ENCODE measurements at places on chromosomes 1 and 21.

DNA sequence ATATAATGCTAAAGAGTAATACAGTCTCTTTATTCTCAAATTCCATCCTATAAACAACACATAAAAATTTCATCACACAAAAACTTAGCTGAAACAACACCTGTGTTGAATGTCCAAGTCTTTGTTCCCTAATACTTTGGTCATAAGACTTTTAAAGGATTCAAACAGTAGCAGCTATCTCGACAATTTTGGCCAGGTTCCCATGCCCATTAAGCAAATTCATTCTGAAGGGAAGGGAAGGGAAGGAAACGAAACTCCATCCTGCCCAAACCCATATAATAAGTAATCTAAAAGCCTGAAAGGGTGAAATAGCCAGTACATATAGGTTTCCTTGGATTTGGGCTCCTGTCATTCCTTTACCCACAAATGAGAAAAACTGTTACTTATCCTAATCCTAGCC, 7.5 kb downstream of the IVNS1ABP start:
- no peak for DNase-seq

- DNase-seq, result peak; percentile 58
These were observed 37.4 kb downstream of the LAMC2 start for GRCh38 chr1:183223467-183223866.

DNA sequence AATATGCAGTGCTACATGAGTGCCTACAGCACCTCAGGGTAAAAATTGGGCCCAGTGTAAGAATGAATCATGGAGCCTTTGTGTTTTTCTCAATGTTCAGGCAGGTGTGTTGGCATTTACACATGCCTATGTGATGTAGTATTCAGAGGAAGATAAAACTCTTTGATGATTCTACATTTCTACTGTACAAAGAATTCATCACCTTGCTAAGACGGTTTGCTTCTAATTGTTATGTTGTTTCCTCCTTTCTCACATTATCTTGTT, 867.3 kb downstream of the TTLL7 start:
- no peak for DNase-seq

- no peak for DNase-seq
These were observed 2.1 kb upstream of the CIART start for GRCh38 chr1:150280138-150280707.

- DNase-seq, result no peak
These were observed 4.4 kb downstream of the ECHDC2 start for GRCh38 chr1:52917156-52917555.

DNA sequence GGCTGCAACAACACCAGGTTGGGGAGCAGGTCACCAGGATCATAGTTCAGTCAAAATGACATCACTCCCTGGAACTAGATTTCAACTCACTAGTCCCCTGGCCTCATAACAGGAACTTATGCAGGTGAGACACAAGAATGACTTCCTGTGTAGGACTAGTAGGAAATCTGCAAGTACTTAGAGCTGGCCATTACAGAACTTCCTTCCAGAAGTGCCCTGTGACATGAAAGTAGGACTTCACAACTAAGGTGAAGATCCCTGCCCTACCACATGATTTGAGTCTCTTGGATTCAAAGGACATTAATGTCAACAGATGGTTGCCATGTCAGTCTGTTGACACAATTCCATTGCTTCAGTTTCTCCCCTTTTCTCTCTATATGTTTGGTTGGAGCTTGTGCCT, 223.1 kb downstream of the RPS6KC1 start:
- DNase-seq, result no peak

DNA sequence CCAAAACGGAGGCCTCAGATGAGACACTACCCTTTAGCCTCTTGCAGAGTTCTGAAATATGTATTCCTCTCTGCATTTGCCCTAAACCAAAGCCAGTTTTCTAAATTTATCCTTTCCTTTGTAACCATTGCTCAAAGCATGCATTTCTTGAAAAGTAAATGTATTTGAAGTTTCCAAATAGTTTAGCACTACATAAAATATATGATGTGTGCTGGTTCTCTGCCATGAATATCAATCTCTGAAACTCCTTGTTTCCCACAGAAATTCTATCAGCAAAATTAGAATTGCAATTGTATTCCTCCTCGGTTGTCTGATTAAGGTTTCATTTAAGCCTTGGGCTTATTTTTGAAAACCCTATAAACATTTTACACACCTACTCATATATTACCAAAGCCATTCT, 137.1 kb upstream of the SYT6 start:
- DNase-seq, result no peak

- DNase-seq, result no peak
These were observed 41.7 kb downstream of the C8B start for GRCh38 chr1:56924116-56924515.

DNA sequence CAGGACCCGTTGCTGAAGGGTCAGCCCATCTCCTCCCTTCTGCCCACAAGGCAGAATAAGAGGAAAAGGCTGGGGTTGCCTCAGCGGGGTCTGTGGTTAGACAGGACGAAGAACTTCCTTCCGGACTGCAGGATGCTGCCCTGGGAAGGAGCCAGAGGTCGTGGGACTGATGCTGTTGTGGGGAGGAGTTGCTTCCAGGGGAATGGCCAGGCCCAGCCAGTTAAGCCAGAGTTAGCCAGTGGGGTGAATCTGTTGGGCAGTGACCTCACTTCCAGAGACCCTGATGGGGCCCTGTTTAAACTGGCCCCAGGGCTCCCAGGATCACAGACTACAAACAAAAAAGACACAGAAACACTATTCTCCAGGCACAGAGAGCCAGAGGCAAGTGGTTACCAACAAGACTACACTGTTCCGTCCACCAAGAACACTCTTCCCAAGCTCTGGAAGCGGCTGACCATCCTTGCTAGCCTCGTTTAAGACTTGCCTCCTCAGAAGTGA, 13.0 kb downstream of the FAM229A start:
- peak; percentile 62 for DNase-seq

- DNase-seq, result peak; percentile 75
These were observed 12.2 kb upstream of the CDK18 start for GRCh38 chr1:205492201-205492667.

- no peak for DNase-seq
These were observed 598.2 kb downstream of the MATN1 start for GRCh38 chr1:30125021-30125820.

DNA sequence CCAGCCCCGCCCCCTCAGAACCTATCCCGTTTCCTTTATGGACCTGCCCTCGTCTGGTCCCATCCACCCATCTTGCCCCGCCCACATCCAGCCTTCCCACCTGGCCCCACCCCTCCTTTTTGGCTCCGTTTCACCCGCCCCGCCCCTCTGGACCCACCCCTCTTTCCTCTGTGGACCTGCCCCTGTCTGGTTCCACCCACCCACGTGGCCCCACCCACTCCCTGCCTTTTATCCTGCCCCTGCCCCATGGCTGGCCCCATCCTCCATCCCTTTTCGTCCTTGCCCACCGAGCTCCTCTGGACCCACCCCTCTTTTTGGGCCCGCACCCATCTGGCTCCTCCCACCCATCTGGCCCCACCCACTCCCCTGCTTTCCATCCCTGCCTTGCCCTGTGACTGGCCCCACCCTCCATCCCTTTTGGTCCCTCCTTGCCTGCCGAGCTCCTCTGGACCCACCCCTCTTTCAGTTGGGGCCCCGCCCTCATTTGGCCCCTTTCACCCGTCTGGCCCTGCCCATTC, 177.3 kb downstream of the CAMTA1 start:
- DNase-seq, result peak; percentile 95

DNA sequence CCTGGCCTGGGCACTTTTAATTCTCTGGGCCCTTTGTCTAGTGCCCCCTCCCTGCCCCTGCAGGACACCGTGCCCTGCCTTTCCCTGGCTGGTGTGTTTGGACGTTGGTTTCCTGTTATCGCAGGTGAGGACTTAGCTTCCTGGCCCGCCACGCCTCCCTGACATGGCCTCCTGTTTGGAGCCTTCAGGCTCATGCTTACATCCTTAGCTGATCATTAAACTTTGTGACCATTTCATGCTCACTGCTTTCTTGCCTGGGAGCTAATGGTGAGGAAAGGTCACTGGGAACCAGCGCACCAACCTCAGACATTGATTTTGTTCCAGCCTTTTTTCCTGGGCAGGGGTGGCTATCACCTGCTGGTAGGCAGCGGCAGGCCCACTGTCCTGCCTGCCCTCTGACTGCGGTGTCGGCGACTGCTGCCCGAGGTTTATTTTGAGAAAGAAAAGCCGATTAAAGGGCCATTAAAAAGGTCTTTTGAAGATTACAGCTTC, 3.7 kb downstream of the PFKL start:
- DNase-seq, result no peak

GRCh38 chr21:35244514-35244913, 195.4 kb upstream of the RUNX1 start:
- no peak for DNase-seq

- no peak for DNase-seq
These were observed 807.1 kb downstream of the USP25 start for GRCh38 chr21:16536643-16537434.

DNA sequence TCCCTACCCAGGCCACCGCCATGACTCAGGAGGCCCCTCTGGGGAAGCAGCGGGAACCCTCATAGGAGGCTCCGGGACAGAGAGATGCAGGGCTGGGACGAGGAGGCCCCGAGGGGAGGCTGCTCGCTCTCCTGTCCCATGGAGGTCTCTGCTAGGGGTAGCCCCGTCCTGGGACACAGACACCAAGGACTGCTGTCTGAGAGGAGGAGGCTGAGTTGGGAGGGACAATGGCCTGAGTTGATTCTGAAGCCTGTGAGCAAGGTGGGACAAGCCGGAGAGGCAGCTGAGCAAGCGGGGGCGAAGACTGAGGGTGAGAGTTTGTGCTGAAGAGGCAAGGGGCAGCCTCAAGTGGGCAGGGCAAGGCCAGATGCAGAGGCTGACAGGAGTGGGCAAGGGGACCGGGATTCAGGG, 17.4 kb downstream of the SLC27A3 start:
- DNase-seq, result no peak

GRCh38 chr1:208433086-208433485, 188.9 kb upstream of the PLXNA2 start:
- no peak for DNase-seq

DNA sequence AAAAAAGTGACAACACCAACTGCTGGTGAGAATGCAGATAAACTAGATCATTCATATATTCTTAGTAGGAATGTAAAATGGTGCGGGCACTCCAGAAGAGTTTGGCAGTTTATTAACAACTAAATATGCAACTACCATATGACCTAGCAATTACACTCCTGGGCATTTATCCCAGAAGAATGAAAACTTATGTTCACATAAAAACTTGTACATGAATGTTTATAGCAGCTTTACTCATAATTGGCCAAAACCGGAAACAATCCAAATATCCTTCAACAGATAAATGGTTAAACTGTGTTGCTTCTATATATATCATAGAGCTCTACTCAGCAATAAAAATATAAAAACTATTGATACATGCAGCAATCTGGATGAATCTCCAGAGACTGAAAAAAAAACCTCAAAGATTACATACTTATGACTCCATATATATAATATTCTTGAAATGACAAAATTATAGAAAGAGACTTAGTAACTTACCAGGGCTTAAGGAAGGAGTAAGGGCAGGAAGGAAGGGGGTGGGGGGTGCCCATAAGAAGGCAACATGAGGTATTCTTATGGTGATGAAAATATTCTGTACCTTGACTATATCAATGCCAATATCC, 99.9 kb downstream of the KCNH1 start:
- DNase-seq, result no peak

DNA sequence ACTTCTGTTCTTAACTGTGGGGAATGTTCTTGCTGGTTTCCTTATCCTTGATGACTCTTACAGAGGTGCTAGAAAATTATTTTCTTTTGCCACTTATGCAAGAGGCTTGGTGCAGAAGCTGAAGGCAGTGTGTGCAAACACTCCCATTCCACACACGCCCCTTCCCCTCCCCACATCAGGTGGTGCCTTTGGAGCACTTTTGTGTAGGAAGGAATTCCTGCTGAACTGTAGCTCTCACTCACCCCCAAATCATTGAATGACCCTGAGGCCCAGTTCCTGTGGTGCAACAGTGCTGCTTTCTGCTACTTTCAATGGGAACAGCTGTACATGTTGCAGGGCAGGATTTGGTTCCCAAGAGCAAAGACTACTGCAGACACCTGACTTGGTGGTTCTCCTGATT, 101.8 kb downstream of the CD247 start:
- no peak for DNase-seq

DNA sequence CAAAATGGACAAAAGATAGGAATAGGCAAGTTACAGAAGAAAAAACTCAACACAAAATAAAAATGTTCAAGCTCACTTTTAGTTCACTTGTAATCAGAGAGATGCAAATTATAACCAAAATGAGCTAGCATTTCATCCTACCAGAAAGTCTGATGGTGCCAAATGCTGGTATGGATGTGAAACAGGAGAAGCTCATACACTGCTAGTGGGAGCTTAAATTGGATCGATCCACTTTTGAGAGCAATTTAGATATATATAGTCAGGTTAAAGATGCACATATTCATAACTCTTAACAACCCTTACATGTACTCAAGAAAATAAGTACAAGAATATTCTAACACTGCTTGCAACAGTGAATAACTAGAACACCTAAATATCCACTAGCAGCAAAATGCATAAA, 18.5 kb upstream of the CAMSAP2 start:
- DNase-seq, result no peak

- DNase-seq, result no peak
These were observed 1593.6 kb downstream of the AMY1C start for GRCh38 chr1:105343317-105343716.

- DNase-seq, result peak; percentile 76
These were observed 2.7 kb upstream of the PTPN22 start for GRCh38 chr1:113874012-113874879.

- no peak for DNase-seq
These were observed 17.8 kb upstream of the SLAMF1 start for GRCh38 chr1:160664573-160665051.

DNA sequence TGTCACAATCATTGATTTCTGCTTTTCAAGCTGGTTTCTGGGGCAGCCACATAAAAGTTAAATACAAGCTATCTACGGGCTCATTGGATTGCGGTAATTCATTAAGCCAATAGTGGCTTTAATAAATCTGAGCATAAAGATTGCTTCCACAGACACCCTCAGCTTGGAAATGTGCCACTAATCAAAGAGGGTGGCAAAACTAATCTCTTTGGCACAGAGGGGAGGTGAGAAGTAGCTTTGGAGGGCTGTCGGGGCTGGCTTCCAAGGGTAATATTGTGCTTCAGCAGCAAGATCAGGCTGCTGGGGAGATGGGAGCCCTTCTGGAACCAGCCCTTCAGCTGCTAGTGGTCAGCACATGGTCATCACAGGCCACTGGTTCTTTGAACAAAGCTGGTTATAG, 21.2 kb upstream of the KAZN start:
- no peak for DNase-seq

DNA sequence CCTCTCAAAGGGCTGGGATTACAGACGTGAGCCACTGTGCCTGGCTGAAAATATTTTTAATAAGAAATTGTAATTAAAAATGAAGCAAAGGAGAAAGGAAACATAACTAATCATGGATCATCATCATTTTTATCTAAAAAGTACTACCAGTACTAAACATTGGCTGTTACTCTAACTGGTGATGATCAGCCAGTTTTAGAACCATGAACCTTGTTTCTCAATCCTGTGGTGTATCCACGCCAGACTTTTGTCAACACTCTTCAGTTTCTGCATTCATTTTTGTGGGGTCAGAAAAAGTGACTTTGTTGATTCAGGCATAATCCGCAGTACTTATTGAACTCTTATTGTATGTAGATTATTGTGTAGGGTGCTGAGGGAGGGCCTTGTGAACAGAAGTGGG, 52.3 kb downstream of the VPS13D start:
- DNase-seq, result no peak

Measured in NCI-H226 (cell line).